ENCODE measurements at places on chromosomes 4 and X.

DNA sequence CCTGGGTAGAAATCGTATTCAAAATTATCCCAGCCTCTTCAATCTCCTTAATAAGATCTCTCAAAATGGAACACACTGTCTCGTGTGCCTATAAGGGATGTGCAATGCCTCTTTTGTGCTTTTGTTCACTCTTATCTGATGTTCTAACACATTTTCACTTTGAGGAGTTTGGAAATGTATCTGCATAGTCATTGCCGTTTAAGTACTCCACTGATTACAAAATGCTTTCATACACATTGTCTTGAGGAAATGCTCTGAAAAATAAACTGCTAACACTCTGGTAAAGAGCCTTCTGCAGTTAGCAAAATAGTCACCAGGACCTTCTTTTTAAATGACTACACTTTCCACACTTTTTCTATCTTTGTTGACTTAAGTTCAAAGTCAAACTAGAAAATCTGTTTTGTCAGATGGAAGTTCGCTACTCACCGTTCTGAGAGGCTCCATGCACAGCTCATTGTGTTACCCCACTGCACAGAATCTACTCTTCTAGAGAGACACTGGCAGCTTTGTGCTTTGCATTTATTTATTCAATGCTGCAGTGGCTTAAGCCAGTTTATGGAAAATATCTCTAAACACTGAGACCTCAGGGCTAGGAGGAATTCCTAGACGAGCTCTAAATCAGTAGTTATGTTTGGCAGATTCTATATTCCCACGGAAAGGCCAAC, 159.0 kb downstream of the CHIC2 start:
- no peak for DNase-seq

GRCh38 chr4:148258535-148258934, 183.7 kb downstream of the NR3C2 start:
- DNase-seq, result no peak

GRCh38 chr4:127055357-127055756, 577.4 kb upstream of the INTU start:
- no peak for DNase-seq

GRCh38 chr4:7244751-7245320, 52.5 kb downstream of the SORCS2 start:
- no peak for DNase-seq

DNA sequence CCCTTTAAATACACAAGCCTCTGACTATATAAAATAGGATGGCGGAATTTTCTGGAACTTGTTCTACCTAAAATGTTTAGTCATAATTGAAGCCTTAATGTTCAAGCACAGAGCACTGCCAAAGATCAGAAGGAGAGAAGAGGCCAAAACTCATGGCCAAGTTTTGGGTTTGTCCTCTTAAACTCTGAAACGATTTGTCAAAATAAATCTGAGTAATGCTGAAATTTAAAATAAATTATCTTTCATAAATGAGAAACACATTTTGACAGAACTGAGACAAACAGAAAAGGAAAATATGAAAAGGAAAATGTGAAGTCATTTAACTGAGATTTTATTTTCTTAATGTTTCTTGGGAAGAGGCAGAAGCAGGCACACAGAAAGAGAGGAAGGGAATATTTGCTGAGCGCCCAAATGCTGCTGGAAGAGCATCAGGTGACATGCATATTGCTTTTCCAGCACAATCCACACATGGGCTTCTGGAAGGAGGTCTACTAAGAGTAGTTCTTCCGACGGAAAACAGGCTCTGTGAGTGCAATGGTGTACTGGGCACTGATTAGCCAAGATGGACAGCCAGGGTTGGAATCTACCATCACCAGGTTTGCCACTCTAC, 47.4 kb upstream of the ZNF518B start:
- no peak for DNase-seq
